ENCODE measurements at places on chromosomes 13 and 19.
A peak's percentile ranks its signal among the peaks of the same experiment; 100 is the strongest.

GRCh38 chr13:23960566-23961156 lies 63.4 kb upstream of the C1QTNF9B start:
- peak; percentile 27 for DNase-seq

GRCh38 chr13:28401303-28402056 lies 93.4 kb downstream of the FLT1 start:
- peak; percentile 90 for DNase-seq

GRCh38 chr19:23596872-23597271 lies 90.1 kb downstream of the ZNF675 start:
- DNase-seq, result no peak

GRCh38 chr13:90427322-90428272 lies 919.9 kb upstream of the MIR17HG start:
- DNase-seq, result no peak

DNA sequence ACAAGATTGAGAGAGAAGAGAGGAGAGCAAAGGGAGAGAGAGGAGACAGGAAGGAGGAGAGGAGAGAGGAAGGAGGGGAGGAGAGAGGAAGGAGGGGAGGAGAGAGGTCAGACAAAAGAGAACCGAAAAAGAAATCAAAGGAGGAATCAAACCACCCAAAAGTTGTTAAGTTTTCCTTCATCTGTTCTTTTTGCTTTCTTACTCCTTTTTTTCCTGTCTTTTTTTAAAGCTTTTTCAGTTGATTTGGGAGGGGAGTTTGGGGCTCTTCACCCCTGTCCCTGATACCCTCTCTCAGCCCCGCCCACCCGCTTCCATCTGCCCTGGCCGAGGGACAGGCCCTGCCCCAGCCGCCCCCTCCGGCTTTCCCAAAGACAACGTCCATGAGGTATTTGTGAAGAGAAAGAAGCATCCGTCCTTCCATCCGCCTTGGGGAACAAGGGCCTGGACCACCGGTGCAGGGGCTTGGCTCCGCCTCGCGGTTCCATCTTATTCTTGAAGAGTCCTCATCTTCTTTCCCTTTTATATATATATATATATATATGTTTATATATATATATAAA lies 13.3 kb downstream of the ZNF574 start:
- no peak for DNase-seq

- DNase-seq, result no peak
Measured at GRCh38 chr13:73497430-73497829, 438.6 kb downstream of the KLF5 start.

DNA sequence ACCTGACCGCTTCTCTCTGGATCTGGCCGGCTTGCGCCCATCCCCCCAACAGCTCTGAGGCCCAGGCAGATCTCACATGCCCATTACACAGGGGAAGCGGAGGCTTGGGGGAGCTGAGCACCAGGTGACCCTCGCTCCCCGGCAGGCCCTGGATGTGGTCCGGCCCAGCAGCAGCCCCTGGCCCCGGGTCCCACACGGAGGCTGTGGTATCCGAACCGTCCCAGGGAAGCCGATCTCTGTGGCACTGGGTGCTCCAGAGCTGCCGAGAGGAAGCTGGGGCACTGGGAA lies 27.7 kb downstream of the SBNO2 start:
- DNase-seq, result no peak

- no peak for DNase-seq
Measured at GRCh38 chr13:109243311-109243951, 543.0 kb downstream of the IRS2 start.

DNA sequence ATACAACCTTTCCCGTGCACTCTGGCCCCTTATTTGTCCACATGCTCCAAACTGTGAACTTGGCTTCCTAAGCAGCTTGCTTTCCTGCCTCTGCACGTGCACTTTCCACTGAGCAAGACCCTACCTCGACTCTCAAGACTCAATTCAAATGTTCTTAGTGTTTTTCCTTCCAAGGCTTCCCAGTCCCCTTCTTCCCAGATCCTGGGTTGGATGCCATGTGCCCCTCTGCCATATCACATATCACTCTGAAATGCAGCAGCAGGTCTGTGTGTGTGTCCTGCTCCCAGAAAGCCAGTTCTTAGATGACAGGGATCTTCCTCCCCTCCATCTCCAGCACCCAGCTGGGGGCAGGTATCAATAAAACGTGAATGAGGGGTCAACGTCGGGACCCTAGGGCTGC lies 3.0 kb downstream of the ZNF557 start:
- no peak for DNase-seq

- no peak for DNase-seq
Measured at GRCh38 chr19:42762789-42763188, 2.7 kb downstream of the PSG8 start.

DNA sequence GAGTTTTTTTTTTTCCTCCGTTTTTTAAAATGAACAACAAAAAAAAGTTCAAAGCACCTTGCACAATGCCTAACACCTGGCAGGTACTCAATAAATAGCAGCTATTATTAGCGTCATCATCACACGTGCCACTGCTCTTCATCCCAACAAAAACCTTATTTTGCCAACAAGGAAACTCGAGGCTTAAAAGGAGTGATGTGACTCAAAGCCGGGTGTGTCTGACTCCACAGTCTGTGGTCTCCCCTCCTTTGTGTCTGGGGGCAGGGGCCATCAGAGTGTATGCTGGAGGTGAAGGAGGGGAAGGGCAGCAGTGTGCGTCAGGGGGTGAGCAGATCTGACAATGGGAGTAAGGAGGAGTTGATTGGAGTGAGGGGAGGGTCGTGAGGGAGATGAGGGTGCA lies 34.1 kb upstream of the POU2F2 start:
- no peak for DNase-seq

GRCh38 chr13:93814658-93815057 lies 588.1 kb downstream of the GPC6 start:
- DNase-seq, result no peak

DNA sequence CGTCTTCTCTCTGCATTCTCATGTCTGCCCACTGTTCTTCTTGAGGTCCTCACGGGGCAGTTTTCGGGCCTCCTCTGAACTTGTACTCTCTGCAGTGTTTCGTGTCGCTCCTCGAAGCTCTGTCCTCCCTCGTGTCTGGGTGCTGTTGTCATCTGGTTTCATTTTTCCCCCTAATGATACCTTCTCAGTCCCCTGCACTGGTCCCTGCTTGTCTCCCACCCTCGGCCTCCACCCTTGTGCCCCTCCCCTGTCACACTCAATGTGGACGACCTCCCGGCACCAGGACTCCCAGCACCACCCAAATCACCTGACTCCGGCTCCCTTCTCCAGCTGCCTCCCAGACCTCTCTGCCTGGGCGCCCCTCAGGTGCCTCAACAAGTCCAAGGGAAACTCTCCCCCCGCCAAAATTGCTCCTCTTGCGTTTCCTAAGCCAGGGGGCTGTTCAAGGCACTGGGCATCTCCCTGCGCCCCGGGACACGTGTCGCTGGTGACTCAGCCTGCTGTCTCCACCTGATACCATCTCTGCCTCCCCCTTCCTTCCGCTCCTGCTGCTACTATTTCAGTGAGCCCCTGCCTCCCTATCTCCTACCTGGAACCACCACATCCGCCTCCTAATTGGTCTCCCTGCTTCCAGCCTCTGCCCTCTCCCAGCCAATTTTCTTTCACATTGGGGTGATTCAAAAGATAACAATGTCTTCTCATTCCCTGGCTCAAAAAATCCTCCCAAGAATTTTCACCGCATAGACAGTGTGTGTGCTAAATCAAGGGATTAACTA lies 49.5 kb downstream of the RFX2 start:
- DNase-seq, result no peak

- no peak for DNase-seq
Measured at GRCh38 chr13:113448885-113449692, 4.2 kb downstream of the ADPRHL1 start.
